ENCODE measurements at places on chromosomes 13 and 19.

DNA sequence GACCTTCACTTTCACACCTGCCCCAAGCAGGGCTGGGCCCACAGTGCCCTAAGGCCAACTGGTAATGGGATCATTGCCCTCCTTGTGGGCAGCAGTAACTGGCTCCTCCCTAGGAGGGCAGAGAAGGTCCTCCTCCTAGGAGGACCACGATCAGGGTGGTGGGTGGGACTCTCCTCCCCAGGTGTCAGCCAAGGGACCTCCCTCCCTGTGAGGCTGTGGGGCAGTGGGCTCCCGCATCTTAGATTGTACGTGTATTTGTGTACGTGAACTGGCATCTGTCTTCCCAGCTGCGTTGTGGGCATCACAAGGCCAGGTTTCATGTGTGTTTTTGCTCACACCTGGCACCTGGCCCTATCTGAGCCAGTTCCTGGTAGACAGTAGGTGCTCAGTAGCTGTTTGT, 111.8 kb downstream of the SOX1 start:
- no peak for DNase-seq

DNA sequence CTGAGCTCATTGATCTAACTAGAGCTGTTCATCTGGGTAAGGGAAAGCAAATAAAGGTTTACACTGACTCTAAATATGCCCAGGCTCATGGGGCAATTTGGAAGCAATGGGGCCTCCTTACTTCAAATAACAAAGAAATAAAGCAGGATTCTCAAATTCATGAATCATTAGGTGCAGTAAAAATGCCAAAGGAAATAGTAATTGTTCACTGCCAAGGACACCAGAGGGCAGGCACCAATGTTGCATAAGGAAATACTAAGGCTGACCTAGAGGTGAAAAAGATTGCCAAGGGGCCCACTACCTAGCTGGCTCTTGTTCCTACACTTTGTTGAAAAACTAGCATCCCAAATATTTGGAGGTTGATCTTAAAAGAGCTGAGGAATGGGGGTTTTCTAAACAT, 1686.7 kb upstream of the MIR17HG start:
- DNase-seq = no peak

- no peak for DNase-seq
Measured at GRCh38 chr19:49515767-49516166, 3.3 kb downstream of the FCGRT start.

DNA sequence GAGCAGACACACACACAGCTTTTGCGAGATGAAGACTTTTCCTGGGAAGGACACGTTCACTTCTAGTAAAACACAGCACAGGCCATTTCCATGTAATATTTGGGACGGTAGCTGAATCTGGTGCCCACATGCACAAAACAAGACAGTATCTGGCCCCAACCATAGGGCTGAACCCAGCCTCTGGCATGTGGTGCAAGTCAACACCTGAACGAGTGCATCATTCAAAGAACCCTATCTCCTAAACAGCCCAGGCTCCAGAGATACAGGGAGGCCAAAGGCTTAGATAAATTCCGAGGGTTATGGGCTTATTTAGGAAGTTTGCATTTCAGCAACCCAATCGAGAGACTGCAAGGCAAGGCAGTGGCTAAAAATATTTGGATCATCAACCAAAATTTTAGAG, 2.7 kb upstream of the TFDP1 start:
- no peak for DNase-seq

- no peak for DNase-seq
Measured at GRCh38 chr13:51397262-51397941, 55.4 kb downstream of the INTS6 start.

DNA sequence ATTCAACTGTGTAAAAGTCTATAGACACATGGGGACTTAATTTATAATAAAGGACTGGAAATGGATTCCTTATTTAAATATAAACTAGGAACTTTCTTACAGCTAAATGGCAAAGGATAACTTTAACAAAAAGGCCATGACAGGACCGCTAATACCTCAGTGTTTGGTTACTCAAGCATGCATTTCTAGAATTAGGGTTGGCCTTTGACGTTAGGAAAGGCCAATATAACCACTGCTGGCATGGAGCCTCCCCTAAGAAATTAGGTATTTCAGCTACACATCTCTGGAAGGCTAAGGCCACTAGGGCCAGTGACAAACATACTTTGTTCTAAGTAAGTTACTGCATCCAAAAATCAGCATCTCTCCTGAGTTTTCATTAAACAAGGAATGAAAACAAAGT, 9.3 kb downstream of the PEG3 start:
- no peak for DNase-seq

DNA sequence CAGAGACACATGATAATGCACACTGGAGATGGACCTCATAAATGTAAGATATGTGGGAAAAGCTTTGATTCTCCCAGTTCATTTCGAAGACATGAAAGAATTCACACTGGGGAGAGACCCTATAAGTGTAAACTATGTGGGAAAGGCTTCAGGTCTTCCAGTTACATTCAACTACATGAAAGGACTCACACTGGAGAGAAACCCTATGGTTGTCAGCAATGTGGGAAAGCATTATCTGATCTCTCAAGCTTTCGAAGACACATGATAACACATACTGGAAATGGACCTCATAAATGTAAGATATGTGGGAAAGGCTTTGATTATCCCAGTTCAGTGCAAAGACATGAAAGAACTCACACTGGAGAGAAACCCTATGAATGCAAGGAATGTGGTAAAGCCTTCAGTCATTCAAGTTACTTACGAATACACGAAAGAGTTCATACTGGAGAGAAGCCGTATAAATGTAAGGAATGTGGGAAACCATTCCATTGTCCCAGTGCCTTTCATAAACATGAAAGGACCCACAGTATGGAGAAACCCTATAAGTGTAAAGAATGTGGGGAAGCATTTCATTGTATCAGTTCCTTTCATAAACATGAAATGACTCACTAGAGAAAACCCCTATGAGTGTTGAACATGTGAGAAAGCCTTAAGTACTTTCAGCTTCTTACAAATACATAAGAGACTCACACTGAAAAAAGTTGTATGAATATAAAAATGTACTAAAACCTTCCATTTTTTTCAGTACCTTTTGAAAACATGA, 14.7 kb downstream of the ZNF441 start:
- no peak for DNase-seq

DNA sequence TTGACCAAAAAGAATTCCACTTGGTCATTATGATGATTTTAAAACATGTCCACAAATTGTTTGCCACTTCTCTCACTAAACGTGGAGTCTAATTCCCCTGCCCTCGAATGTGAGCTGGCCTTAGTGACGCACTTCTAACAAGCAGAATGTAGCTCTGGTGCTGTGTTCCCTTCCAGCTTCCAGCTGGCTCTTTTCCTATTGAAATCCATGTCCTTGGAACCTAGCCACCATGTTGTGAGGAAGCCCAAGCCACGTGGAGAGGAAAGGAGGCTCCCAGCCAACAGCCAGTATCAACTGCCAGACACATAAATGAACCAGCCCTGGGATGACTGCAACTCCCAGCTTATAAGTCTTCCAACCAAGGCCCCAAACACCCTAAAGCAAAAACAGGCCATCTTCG, 23.6 kb upstream of the CEBPA start:
- no peak for DNase-seq

DNA sequence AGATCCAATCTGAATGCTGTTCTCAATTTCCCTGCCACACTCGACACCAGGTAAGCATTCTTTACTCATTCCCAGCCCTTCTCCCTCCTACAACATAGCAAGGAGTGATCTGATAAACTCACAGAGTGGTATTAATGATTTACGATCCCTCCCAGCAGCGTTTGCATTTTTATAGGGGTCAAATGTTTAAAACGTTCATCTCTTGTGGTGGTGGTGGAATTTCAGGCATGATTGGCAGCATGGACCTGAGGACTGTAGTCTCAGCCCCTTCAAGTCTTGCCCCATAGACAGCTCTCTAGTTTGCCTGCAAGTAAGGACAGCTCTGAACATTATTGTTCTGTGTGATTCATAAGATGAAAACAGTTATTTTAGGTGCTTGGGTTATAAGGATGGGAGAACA, 565.7 kb downstream of the EFNB2 start:
- no peak for DNase-seq

GRCh38 chr19:47228937-47229675, 1.9 kb downstream of the BBC3 start:
- no peak for DNase-seq

- DNase-seq = no peak
Measured at GRCh38 chr13:27556109-27556508, 64.2 kb downstream of the LNX2 start.

GRCh38 chr13:85216576-85216975, 582.6 kb downstream of the SLITRK6 start:
- no peak for DNase-seq

DNA sequence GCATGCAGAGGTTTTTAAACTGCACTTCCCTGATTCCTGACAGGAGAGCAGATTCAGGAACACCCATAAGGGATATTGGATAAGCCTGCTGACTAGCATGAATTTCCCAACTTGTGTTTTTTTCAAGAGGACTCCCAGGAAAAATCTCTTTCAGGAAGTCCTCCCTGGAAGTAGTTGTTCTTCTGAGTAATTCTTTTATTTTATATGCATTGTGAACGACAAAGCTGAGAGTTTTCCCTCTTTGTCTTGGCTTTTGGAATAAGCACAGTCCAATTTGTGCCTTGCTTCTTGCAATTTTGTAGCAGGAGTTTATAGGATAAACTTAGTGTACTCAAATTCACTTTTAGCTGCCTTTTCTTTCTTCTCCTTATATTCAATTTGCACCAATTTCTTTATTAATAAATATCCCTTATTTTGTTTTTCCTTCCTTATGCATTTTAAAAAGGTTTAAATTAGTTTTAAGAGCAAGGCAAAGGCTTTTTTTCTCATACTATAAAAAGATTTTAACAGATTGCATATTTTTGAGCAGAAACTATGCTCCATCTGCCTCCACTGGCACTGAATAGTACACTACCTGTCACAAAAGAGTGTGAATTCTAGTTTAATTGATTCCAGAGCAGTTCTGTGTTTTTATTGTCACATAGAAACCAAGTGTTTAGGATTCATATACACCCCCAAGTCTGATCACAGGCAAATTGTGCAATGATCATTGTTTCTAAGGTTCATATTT, 543.3 kb upstream of the SPRY2 start:
- DNase-seq = no peak

GRCh38 chr19:47302249-47302648, 7.4 kb upstream of the C5AR1 start:
- DNase-seq = no peak

DNA sequence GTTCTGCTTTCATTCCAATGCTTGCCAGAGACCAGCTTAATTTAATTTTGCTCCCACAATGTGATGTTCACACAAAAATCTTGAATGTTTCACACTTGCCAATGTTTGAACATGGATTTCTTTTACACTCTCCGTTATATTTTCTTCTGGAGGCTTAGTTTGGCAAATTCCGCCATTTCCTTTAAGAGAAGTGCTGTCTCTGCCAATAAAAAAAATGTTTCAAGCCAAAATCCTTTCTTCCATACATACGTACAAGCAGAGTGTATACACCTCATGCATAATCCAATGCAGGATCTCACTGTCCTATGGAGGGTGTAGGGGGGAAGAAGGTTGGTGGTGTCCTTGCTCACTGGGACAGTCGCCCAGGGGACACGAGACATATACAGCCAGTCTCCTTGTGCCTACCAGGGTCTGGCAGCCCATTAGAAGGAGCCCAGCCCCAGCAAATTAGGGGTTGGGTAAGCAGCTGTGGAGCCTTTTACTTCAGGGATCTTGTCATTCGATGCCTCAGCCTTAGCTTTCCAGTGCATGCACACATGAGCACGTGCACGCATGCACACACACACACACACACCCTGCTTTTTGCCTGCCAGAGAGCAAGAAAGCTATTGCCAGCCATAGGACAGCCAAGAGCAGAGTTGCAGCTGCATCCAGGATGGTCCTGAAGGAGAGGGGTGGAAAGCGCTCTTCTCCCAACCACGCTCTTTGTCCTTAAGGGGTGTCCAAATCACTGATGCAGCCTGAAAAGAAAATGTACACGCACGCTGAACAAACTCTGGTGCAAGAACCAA, 208.3 kb downstream of the FOXO1 start:
- no peak for DNase-seq

- DNase-seq = peak; percentile 33
Measured at GRCh38 chr13:38530492-38530891, 156.4 kb upstream of the FREM2 start.

- DNase-seq = no peak
Measured at GRCh38 chr19:51552996-51553725, 17.9 kb upstream of the ZNF175 start.

- DNase-seq = no peak
Measured at GRCh38 chr13:112859817-112860190, 109.2 kb upstream of the MCF2L start.

GRCh38 chr13:99656844-99657381, 155.6 kb downstream of the TM9SF2 start:
- peak; percentile 71 for DNase-seq

DNA sequence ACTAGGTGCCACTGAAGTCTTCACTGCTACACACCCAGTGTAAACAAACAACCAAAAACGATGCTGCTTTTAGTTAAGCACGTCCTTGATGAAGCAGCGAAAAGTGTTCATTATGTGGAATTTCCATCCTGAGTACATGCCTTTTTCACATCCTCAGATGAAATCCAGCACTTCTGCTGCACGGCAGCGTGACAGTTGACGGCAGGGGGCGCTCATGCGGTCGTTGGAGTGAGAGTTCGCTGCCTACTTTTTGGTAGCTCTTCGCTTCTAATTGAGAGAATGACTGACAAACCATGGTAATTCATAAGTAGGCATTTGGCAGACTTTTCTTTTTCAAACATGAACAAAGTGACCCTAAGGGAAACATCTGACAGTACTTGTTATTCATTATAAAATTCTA, 1124.9 kb downstream of the EFNB2 start:
- no peak for DNase-seq

DNA sequence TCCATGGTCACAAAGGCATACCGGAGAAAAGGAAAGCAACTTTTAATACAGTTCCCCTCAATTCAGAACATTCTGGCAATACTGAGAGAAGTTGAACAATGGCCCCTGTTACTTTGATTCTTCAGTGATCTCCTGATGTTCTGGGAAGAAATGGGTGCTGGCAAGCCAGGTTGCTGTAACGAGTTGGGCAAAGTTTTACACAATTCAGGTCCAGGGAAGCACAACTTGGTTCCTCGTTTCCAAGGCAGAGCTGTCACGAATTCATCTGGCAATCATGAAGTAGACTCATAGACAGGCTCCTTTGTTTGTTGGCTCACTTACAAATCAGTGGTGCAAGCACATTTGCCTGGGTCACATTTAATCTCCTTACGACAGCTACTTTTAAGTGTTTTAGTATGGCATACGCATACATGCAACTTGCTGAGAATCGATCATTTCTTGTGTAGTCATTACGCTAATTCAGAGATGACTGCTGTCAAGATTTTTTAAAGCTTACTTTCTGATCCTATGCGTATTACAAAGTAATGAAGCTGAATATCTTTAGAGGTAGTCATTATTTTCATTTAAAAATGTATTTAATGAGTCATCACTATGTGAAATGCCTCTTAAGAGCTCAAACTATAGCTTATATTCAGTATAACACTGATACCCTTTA, 174.7 kb downstream of the GPC5 start:
- no peak for DNase-seq

GRCh38 chr19:30105727-30106126, 163.7 kb downstream of the URI1 start:
- no peak for DNase-seq

- DNase-seq = no peak
Measured at GRCh38 chr13:110448230-110448629, 113.3 kb downstream of the RAB20 start.

- DNase-seq = no peak
Measured at GRCh38 chr13:107993239-107993949, 221.9 kb downstream of the LIG4 start.

GRCh38 chr13:99185606-99186005, 15.0 kb upstream of the UBAC2 start:
- DNase-seq = no peak
